Activated T-cell treated with anti-CD3 and anti-CD28 coated beads for 1 hour (primary cell): ENCODE measurements at places on chromosomes 3 and 15.

GRCh38 chr15:69973102-69973714 lies 124.5 kb downstream of the TLE3 start:
- no peak for DNase-seq

DNA sequence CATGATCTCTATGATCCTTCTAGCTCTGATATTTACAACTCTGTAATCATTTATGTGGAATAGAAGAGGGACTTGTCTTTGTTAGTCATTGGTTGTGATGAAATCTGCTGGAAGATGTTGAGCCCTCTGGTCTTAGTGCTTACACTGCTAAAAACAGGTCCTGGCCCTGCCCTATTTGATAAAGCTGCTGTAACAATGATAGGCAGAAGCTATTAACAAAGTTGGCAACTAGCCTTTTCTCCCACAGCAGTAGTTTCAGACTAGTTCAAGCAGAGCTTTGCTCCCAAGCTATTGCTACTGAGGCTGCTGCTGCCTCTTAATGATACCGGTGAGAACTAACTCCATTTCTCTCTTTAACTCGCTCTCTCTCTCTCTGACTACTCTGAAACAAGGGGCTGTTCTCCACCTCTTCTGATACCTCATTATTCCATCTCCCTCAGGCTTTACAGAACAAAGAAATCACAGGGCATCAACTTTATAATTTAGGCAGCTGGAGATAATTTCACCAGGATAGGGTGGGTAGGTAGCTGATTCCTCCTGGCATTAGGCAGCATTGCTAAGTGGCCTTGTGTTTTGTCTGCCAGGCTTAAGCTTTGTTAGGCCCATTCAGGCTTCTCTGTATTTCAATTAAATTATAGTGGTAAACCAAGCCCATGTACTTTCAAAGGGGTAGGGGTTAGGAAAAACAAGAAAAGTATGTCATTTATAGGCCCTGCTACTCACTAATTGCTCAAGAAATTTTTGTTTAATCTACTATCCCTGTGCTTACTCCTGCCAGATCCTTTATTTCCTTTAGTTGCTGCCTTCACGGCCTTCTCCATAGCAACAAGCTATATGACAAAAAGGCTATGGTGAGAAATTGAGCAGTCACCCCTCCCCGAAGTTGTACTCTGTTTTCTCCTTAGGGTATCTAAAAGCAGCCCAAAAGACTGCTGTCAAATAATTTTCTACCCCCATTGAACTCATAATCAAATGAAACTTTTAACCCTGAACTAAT lies 139.6 kb downstream of the RBPMS2 start:
- no peak for DNase-seq

DNA sequence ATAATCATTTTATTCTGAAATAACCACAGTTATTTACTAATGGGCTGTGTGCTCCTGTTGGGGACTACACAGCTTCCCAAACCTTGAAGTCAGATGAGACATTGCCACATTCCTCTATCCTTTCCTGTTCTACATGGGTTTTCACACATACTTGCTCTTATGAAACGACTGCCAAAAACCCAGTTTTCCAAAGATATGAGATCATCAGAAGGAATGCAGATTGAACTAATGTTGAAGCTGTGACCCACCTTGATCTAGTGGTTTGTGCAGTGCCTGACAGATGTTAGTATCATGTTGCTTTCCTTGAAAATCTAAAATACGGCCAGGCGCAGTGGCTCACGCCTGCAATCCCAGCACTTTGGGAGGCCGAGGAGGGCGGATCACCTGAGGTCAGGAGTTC lies 144.6 kb downstream of the VGLL4 start:
- no peak for DNase-seq

GRCh38 chr3:176595307-176595706 lies 602.0 kb downstream of the TBL1XR1 start:
- DNase-seq, result no peak

DNA sequence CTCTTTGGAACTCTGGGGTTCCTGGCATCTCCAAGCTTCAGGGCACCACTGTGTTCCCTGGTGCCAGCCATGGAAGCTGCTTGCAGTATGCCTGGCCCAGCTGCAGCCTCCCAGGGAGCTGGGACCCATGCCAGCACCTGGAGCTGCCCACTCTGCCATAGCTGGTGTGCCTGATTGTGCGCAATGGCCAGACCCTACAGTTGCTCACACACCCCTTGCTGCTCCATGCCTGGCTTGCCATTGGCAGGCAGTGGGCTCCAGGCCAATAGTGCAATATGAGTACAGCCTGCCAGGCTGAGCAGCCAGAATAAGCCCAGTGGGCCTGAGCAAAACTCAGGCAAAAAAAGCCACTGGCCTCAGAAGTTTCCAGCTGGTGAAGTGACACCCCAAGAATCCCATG lies 43.8 kb upstream of the LRRFIP2 start:
- no peak for DNase-seq

- DNase-seq, result no peak
Observed at GRCh38 chr3:135513106-135514059, 452.1 kb upstream of the PPP2R3A start.

DNA sequence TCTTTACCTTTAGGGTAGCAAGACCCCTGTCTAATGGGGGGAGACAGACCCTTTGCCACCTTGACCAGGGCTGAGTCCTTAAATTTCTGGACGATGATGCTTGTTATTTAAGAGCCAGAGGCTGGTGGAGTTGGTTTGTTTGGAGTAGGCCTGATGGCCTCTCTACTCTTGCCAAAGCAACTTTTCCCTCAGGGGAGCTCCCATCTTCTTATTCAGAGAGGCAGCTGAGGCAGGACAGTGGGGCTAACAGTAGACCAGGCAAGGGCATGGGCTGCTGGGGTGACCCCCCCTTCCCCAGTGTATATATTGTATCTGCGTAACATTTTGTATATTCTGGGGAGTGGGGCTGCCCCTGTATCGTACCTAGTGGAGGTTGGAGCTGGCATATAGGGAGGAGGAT lies 10.3 kb downstream of the RPS17 start:
- DNase-seq, result no peak

DNA sequence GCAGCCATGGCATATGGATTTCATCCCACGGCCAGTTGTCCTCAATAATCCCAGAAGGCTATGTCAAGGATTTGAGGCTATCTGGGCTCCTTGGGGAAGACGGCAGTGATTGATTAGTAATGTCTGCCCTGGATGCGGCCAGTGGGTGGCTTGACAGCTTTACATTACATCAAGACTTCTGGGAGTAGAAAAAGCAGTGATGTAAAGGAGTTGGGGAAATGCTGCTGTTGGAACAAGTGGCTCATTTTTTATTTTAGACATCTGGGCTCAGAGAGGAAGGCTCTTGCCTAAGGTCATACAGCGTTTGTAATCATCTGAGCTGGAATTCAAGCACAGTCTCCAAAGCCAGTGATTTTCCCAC lies 94.1 kb downstream of the FLNB start:
- DNase-seq, result no peak

- no peak for DNase-seq
Observed at GRCh38 chr15:96500508-96500907, 170.0 kb downstream of the NR2F2 start.

DNA sequence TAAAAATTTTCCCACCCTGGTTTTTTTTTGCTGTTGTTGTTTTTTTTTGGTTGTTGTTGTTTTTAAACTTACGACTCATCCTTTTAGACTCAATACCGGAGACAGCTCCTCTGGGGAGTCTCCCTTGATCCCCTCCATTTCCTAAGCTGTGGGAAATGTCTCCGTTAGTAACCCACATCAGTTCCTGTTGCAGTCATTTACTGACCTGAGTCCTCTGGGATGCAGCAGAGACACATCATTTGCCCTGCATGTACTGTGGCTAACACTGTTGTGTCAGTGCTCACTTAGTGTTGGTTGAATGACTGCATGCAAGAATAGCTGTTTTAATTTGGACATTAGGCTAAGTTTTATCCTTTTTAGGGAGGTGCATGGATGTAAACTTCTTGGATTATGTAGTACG lies 83.8 kb downstream of the MBNL1 start:
- DNase-seq, result no peak

DNA sequence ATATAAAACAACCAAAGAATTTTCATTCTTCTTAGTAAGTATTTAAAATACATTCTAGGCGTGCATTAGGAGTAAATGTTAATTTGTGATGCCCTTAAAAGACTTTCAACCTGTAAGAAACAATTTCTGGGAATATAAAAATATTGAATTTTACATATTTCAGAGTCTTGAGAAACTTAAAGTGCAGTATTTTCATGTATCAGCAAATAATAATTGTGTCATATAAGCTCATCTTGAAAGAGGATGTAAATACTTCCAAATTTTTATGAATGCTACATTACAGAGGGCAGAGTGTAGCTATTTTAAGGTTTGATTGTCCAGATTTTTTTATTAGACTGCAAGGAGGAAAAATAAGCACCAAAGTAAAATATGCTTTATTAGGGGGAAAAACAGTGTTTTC lies 207.1 kb downstream of the VPS13C start:
- DNase-seq, result no peak

GRCh38 chr3:6697722-6698121 lies 163.2 kb upstream of the GRM7 start:
- no peak for DNase-seq

DNA sequence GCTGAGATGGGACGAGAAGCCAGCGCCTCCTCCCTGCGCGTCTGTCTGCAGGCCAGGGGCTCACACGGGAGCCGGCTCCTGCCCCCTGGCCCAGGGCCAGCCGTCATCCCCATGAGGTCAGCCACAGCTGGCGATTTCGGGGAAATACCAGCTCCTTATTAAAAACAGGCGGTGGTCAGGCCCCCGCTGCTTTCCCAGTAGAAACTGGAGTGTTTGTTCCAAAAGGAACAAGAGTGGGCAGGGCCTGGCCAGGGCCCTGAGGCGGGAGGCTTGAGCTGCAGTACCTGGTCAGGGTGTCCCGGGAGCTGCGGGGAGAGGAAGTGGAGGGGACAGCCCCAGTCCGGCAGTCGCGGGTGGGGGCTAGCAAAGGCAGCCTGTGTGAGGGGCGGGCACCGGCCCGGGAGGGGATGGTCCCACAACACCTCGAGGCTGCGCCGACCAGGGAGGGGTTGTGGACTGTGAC lies 17.8 kb downstream of the MYL3 start:
- DNase-seq, result no peak

- no peak for DNase-seq
Observed at GRCh38 chr15:91320101-91320500, 220.0 kb downstream of the SV2B start.
